ENCODE measurements at places on chromosomes 13 and 19.

GRCh38 chr13:50248516-50249143 lies 233.4 kb downstream of the KCNRG start:
- DNase-seq = no peak

DNA sequence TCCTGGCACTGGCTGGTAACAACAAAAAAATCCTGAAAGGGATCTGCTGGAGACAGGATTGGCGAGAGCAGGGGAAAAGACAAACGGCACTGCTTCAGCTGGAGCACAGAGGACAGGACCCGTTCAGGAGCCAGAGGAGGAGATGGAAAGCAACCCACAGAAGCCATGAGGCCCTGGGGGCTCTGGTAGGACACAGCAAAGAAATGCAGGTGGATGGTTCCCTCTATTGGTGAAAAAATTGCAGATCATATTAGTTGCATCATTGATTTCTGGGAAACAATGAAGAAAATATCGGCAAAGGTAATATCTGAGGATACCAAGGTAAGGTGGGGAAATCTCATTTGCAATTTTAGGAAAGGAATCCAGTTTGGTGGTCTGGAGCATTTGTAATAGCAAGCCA lies 25.7 kb upstream of the TPP2 start:
- no peak for DNase-seq

DNA sequence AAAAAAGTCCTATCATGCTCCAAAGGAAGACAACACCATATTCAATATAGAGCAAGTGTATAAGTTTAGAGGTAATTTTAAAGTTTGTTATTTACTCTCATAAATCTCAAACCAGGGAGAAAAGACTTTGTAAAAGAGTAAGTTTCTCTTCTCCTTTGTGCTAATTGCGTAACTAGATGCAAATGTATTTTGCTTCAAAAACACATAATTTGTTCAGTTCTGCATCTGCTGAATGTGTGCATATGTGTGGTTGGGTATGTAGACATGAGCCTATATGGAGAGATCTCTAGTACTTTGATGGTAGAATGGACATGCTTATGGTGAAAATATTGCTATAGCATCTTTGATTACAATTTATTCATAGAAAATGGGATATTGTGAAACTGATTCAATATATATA lies 17.8 kb upstream of the MIR17HG start:
- no peak for DNase-seq

- DNase-seq = no peak
Measured at GRCh38 chr13:99296398-99296797, 10.8 kb downstream of the GPR183 start.

DNA sequence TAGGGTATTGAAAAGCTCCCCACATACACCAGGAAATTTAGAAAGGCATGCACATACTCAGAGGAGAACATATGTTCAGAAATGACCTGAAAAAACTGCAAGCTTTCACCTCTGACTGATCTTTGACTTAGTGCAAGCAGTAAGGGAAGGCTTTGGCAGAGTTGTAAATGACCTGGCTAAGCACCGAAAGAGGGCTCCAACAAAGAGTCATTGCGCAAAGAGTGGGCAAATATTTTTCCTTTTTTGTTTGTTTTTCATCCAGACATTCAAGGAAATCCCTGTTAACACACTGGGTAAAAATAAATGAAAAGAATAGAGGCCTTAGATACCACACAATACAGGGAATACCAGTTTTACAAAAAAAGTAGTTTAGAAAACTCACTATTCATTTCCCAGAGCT lies 5.2 kb upstream of the ZNF233 start:
- DNase-seq = no peak

GRCh38 chr13:94366677-94367076 lies 112.8 kb downstream of the DCT start:
- no peak for DNase-seq

- DNase-seq = no peak
Measured at GRCh38 chr13:19183676-19184075, 2.1 kb upstream of the TUBA3C start.

DNA sequence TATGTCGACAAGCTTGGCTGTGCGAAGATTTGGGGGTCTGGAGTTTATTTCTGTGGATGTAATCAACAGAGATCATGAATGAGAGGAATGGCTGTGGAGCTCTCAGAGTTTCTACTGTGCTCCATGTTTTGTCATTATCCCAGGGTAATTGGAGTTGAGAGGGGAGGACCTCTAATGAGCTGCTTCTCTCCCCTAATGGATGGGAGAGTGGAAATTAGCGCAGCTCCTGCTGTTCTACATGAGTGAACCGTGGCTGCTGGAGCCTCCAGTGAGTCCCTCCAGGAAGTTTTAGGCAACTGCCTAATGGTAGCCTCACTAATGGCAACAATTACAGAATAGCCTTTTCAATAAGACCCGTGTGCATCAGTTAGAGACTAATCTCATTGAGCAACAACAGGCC lies 31.3 kb upstream of the FGF9 start:
- DNase-seq = no peak

DNA sequence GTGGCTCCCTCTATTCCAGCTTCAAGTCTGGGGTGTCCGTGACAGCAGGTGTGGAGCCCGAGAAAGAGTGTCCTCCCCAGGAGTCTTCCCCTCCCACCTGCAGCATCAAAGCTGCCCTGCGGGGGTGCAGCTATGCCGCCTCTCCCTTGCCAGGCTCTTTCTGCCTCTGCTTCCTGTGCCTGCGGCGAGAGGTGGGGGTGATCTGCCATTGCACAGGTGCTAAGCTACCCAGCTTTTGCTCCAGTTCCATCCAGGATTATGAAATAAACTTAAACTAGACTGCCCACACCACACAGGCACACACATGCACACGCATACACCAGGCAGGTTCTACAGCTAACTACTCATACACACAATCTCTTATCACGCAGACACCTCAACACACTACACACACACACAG lies 104.7 kb upstream of the CLDN10 start:
- DNase-seq = no peak

DNA sequence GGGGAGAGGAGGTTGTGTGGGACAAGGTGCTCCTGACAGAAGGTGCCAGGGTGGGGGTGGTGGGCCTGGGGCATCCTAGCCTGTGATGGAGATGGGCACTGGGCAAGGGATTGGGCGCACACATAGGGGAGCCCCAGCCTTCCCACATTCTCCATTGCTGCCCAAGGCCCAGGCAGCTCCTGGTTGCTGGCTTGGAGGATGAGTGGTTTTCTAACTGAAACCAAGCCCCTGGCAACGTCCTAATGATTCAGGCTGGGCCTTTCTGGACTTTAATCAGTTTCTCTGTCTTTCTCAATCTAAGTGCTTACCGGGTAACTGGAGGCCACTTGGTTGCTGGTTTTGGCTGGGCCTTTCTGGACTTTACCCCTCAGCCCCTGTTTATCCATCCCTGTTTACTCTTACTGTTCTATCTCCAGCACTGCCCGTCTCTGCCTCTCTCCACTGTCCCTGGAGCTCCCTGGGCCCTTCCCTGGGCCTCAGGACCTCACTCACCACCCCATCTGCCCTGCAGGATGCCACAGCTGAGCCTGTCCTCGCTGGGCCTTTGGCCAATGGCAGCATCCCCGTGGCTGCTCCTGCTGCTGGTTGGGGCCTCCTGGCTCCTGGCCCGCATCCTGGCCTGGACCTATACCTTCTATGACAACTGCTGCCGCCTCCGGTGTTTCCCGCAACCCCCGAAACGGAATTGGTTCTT lies 354 bp downstream of the CYP4F3 start:
- no peak for DNase-seq

DNA sequence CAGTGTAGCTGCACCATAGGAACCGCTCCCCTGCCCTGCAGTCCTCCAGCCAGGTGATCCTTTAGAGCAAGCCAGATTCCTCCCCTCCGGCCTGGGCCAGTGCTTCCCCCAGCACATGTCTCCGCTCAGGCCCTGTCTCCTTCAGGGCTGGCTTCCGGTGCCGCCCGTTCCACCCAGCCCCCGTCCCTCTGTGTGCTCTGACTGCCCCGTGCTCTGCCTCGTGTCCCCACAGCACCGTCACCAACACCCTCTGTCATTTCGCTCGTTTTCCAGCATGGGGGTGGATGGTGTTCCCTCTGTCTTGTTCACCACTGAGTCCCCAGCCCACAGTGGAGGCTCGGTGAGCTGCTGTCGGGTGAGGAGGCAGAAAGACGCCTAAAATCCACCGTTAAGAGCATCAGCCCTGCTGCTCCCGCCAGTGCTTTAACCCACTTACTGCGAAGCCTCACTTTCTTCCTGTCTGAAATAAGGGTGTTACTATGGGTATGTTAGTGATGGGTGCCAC lies 54.5 kb downstream of the TSSK6 start:
- DNase-seq = no peak

DNA sequence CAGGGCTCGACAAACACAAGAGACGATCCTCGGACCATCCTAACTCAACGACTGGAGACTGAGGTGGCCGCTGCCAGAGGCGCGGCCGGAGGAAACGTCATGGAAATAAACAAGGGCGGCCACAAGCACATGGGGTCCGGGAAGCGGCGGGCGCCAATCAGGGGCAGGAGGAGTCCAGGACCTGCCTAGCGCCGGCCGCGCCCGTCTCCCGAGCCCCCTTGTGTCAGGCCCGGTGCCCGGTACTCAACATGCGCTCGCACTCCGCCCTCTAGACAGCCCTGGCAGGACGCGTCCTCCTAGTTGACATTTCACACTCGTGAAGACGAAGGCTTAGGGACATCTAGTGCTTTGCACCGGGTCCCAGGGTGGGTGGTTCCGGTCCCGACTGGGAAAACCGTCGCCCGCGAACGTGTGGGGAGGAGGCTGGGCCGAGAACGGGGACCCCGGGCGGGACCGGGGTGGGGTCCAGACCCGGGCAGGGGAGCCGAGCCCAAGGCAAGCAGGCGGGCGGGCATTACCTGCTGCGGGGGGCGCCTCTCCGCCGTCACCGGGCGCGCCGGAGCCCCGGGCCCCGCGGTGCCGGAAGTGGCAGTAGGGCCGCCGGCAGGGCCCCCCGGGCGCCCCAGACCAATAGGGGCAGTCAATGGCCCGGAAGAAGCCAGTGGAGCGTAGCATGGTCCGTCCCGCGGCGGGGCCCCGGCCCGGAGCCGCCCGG lies 442 bp downstream of the REXO1 start:
- DNase-seq = no peak

DNA sequence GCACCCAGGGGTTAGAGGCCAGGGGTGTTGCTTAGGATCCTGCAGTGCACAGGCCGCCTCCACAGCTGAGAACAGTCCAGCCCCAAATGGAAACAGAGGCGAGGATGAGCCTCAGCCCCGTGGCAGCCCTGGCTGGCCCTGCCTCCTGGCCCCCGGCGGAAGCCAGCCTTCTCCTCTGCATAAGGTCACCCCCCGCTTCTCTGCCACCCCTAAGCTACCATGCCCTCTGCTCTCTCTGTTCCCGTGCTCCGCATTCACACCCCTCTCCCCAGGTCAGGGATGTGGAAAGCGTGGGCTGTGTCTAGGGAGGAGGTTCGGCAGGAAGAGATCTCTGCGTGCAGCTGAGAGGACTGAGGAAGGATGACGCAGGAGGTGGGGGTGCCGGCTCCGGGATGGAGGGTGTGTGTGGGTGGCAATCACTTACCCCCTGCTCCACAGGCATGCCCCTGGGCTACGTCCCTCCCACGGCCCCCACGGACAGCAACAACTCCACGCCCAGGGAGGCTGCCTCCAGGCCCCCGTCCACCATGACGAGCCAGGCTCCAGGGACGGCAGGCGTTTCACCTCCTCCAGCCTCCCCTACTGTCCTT lies 6.0 kb downstream of the SSC5D start:
- no peak for DNase-seq

DNA sequence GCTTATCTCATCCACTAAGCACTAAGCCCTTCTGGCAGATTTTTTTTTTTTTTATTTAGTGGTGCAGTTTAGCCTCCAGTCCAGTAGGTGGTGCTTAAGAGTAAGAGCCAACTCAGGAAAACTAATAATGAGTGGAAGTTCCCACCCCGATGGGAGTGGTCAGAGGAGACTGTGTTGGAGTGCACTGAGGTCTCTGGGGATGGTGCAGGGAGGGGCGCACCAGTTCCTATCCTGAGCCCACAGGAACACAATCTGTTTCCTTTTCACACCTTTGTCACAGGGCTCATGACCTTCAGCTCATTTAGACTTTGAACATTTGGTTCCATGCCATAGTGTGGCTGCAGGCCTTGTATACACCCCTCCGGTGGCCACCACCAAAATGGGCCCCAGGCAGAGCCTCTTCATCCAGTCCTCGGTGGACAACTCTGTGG lies 367.4 kb downstream of the SPRY2 start:
- no peak for DNase-seq

- no peak for DNase-seq
Measured at GRCh38 chr13:85608255-85608829, 190.9 kb downstream of the SLITRK6 start.

- DNase-seq = no peak
Measured at GRCh38 chr13:50995854-50996253, 86.3 kb downstream of the RNASEH2B start.

DNA sequence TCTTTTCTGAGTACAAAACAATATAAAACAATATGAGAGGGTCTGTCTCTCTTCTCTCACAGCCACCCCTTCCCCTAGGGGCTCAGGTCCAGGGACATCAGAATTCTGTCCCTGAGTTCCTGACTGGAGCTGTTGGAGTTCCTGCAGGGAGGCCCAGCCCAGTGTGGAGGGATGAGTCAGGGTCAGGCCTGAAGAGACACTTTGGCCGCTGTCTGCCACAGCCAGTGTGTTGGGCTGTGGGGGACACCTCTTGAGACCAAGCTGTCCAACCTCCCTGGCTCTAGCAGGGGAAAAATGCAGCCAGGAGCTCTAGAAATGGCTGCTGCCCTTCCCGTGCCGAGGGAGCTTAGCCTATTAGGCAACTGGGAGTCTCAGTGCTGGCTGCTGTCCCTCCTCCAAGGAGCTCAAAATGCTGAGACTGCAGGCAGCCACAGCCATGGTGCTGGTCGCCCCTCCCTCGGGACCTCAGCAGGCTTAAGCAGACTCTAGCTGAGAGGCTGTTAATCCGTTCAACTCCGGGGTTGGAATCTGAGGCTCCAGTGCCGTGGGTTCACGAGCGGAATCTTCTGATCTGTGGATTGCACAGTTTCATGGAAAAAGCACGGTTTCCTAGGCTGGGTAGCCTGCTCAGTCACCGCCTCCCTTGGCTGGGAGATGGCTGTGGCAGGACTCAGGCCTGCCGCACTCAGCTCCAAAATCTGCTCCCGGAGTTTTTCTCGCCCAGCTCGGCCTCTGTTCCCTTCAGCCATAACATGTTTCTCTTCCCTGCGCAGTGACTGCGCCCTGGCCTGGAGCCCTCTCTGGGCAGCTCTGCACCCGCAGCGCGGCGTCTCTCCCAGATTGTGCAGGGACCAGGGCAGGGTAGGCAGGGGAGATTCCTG lies 3.8 kb upstream of the ZNF626 start:
- DNase-seq = no peak
